Osteoblast (primary cell): ENCODE measurements at places on chromosomes 3 and 15. TPM values are rescaled to one million over a fixed set of nuclear protein-coding genes. Genes with fewer than 3 reads are reported as not detected.

GRCh38 chr3:129793942-129794310, 99.6 kb downstream of the TMCC1 start:
- no peak for DNase-seq

DNA sequence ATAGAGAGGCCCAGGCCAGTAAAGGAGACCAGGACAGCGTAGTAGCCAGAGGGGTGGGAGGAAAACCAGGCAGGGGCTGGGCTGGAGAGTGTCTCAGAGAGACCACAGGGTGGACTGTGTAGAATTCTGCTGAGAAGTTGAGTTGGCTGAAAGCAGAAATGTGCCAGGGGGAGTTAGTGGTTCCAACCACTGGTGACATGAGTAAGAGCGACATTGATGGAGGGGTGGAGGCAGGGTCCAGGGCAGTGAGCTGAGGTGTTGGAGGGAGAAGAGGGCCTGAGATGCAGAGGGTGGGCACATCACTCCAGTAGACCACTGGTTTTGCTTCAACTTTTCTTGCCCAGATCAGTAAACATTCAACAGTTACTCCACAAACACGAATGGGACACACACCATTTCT, 106.5 kb downstream of the ASB7 start:
- no peak for DNase-seq

- DNase-seq: no peak
Measured at GRCh38 chr3:193116871-193117270, 124.2 kb upstream of the PLAAT1 start.

- DNase-seq: no peak
Measured at GRCh38 chr3:44318891-44319311, 19.7 kb upstream of the TCAIM start.

DNA sequence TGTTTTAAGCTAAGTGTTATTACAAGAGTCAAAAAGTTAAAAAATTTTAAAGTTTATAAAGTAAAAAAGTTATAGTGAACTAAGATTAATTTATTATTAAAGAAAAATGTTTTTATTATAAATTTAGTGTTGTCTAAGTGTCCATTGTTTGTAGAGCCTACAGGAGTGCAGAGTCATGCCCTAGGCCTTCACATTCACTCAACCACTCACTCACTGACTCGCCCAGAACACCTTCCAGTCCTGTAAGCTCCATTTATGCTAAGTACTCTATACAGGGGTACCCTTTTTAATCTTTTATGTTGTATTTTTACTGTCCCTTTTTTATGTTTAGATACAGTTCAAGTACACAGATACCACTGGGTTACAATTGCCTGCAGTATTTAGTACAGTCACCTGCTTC, 37.2 kb downstream of the EEFSEC start:
- no peak for DNase-seq

ITPKA gene
- 0.29 and 0.36 TPM in 2 replicates for total RNA-seq
